ENCODE measurements at places on chromosomes 4 and X.

DNA sequence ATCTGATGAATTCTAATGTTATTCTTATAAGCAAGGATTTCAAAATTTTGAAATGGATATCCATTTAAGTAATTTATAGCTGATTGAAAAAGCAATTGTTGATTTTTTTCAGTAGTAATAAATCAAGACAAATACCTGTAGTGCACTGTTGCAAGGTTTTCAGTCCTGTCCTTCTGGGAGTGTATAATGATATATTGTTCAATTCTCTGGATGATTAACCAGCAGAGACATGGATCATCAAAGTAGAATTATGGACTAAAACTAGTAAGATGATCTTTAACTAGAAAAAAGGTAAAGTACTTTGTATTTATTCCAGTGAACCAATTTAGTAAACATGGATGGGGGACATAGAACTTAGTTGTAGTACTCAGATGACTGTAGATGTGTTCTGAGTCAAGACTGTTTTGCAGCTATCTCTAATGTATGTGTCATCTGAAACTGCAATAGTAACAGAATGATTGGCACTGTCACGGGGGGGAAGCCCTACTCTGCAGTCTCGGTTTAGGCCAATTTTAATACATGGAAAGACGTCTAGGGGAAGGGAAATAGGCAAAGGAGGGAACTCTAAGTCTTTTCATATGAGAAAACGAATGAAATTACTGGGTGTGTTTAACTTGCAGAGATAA is 121.9 kb downstream of the GLRA3 start:
- no peak for DNase-seq

GRCh38 chr4:7630568-7631287 is 196.0 kb upstream of the PSAPL1 start:
- no peak for DNase-seq

GRCh38 chrX:139889760-139890159 is 43.1 kb downstream of the ATP11C start:
- no peak for DNase-seq

DNA sequence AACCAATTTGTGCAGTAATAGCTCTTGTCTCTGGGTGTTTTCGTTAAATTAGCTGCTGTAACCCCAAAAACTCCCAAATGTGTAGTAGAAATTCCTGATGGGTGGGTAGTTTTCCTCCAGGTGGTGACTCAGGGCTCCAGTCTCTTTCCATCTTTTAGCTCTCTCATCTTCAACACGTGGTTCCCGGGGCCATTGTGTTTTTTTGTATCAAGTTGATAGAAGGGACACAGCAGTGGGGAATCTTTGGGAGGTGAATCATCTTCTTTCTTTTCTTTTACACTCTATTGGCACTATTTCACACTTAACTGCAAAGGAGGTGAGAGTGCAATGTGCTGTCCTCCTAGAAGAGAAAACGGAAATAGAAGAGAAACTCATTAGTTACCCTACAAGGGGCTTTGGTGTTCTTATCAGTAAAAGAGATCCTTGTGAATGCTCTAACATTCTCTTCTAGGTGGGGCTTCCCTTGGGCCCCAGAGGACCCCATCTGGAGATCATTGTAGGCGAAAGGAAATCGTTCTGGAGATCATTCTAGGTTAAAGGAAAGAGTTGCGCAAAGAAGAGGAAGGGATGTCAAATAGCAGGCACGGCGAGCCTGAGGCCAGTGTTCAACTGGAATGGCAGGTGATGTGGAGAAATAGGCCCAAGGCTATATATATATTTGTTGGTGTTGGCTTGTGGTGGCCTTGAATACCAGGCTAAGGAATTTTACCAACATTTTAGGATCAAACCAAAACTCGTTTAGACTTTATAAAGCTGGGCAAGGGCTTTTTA is 68.2 kb upstream of the ACSL1 start:
- DNase-seq = no peak

GRCh38 chrX:40625294-40625693 is 2.1 kb downstream of the MPC1L start:
- no peak for DNase-seq

- DNase-seq = no peak
Measured at GRCh38 chr4:165758086-165758485, 115.0 kb upstream of the TLL1 start.

GRCh38 chr4:186058253-186058979 is 10.5 kb upstream of the TLR3 start:
- no peak for DNase-seq

GRCh38 chrX:10048076-10048475 is 80.9 kb downstream of the CLDN34 start:
- no peak for DNase-seq

GRCh38 chr4:110108960-110109359 is 89.5 kb downstream of the ELOVL6 start:
- DNase-seq = no peak

GRCh38 chr4:110164251-110164650 is 34.2 kb downstream of the ELOVL6 start:
- no peak for DNase-seq

- DNase-seq = no peak
Measured at GRCh38 chr4:27350161-27350560, 489.5 kb downstream of the STIM2 start.

DNA sequence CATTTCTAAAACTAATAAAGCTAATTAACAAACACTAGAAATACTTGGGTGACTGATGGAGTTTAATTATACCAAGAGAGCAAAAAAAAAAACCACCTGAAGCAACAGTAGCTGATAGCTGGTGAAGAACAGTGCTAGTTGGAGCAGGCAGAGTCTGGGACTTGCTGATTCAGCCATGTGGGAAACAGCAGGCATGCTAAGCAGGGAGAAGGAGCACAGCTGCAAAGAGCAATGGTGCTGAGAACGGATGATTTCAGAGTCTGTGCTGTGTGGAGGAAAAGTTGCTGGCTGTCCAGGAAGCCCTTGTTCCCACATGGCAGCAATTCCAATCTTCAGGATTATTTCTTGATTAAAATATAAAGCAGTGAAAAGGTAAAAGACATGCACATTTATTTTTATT is 68.8 kb downstream of the NPY1R start:
- no peak for DNase-seq

- DNase-seq = no peak
Measured at GRCh38 chr4:41050880-41051775, 163.2 kb downstream of the APBB2 start.

DNA sequence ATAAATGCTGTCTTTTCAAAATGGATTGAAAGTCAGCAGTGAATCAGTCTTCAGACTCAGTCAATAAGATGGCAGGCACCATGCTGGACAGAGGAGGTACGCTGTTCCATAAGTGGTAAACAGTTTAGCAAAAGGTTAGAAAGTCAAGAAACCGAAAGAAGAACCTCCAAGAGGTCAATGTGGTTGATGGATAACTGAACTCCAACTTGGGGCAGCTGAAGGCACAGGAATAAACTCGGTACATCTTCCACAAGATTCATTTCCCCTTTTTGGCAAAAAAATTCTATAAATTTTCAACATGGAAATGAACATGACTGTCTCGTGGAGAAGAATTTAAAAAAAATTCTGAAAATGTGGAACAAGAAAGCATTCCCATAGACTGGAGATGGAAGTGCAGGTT is 18.4 kb upstream of the SEL1L3 start:
- DNase-seq = no peak

- DNase-seq = peak; percentile 86
Measured at GRCh38 chrX:24054182-24055042, at the start of gene EIF2S3. Gene EIF2S3 (plus strand): TSS chrX:24054956. CDS start chrX:24054969, 13 bp downstream.

DNA sequence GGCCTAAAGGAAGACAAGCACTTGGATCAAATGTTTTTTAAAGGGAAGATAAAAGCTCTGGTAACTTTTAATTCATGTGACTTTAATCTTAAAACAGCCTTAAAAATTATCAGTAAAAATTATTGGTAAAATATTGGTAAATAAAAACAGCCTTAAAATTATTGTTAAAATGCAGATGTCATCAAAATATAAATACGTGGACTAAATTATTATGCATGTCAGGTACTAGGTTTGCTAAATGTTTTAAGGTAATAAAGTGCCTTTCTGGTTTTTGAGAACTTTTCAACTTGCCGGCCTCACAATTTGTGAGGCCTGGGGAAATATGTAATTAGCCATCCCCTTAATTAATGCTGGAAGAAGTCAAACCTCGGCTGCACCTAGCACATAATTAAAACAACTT is 147.7 kb downstream of the PRR32 start:
- no peak for DNase-seq

DNA sequence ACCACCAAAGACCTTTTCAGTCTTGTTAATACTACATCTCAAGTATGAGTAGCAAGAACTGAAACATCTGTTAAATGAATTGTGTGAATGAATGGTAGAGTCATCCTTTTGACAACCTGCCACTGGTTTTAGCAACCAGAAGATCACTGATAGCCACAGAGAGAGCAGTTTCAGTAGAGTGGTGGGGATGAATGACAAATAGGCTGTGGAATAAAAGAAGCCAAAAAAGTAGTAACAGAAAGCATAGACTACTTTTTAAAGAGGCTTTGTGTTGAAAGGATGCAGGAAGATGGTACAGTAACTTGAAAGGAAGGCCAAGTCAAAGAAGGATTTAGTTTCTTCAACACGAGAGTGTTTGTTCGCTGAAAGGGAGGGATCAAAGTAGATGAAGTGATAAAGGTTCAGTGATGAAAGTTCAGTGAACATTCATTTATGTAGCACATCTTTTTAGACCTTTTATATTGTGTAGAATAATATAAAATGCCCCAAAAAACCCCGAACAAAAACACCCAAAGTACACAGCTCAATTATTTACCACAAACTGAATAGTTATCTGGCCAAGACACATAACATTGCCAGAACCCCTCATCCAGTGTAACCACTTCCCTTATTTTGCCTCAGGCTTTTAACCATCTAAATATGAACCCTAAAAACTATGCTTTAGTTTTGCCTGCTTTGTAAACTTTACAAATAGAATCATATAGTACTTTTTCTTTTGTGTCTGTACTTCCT is 40.1 kb upstream of the EIF1AX start:
- DNase-seq = no peak

DNA sequence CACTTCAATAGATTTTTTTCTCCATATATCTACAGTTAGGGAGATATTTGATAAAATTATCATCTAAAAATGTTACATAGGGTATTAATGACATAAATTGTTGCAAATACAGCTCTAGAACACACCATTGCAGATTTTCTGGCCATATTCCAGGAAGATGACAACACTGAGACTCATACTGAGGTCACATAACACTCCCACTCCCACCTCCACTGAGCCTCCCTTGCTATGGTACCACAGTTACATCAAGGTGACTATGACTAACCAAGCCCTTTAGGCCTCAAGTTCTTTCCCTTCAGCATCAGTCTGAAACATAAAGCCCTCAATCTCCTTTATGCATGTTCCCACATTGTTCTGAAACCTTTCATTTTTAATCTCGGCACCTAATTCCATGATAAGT is 932.0 kb upstream of the IGFBP7 start:
- DNase-seq = no peak

DNA sequence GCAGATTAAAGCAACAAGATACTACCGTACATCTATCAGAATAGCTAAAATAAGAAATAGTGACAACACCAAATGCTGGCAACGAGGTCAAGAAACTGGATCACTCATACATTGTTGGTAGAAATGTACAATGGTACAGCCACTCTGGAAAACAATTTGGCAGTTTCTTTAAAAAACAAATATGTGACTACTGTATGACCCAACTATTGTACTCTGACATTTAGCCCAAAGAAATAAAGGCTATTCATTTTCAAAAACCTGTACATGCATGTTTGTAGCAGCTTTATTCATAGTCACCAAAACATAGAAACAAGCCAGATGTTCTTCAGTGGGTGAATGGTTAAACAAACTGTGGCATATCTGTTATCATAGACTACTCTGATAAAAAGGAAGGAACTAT is 8.2 kb downstream of the CLCN3 start:
- no peak for DNase-seq

GRCh38 chr4:129455482-129455881 is 359.5 kb downstream of the C4orf33 start:
- no peak for DNase-seq

DNA sequence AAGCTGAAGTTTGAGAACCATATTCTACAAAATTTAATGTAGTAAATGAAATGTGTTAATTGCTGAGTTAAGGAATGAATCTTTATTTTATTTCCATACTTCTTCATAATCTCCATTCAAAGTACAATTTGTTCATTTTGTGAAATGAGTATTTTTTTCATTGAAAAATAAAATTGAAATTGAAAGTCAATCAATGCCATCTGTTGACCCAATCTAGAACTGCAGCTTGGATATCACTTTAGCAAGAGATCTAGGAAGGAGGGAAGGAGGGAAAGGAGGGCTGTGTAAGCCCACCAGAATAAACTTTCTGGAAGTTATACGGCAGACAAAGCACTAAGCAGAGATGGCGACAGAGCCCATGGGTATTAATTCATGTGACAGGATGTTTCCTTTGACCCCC is 128.4 kb downstream of the ZMAT1 start:
- DNase-seq = no peak

GRCh38 chr4:89379511-89380044 is 72.0 kb upstream of the GPRIN3 start:
- DNase-seq = no peak

DNA sequence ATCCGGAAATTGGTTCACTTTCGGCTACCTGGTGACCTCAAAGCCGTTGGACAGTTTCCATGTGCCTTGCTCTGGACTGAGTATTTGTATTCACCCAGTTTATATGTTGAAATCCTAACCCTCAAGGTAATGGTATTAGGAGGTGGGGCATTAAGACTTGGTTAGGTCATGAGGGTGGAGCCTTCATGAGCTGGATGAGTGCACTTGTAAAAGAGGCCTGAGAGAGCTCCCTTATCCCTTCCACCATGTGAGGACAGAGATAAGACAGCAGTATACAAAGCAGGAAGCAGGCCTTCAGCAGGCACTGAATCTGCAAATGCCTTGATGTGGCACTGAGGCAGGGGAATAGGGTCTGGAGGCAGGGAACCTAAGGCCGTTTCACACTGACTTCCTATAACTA is 5.3 kb upstream of the OPHN1 start:
- no peak for DNase-seq

All from activated CD8-positive, alpha-beta memory T cell treated with anti-CD3 and anti-CD28 coated beads, Interleukin-2, amount 50 U/mL, for 48 hours (primary cell).